ENCODE measurements at places on chromosomes 11 and 22.

DNA sequence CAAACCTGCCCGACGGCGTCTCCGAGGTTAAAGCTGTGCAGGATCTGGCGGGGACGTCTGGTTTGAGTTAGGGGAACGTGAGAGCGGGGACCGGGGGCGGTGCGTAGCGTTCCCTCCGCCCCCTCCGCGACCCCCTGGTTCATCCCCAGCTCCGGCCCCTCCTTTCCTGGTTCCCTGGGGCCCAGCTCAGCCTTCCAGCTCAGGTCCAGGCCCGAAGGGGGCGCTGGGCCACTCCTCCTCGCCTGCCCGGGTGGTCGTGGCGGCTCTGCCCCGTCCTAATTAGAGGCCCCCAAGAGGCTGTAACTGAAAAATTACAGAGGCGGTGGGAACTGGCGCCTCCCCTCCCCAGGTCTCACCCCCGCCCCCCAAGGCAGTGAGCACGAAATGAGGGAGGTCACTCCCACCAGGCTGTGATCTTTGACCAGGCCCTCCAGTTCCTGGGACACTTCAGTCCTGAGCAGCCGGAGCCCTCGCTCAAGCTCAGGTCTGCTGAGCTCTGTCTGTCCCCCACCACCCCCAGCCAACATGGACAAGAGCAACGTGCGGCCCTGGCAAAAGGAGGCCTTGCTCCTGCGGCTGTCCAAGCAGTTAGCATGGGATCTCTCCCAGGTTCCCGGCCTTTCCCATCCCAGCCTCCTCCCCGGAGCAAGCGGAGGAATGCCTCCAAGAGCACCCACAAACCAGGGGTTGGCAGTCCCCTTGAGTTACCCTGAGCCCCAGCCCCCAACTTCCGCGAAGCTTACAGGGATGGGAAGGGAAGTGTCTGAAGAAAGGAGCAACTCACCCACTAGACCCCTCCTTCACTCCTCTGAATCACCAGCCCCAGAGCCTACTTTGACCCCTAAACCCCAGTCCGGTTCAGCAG is 3.3 kb downstream of the CD248 start:
- no peak for DNase-seq

DNA sequence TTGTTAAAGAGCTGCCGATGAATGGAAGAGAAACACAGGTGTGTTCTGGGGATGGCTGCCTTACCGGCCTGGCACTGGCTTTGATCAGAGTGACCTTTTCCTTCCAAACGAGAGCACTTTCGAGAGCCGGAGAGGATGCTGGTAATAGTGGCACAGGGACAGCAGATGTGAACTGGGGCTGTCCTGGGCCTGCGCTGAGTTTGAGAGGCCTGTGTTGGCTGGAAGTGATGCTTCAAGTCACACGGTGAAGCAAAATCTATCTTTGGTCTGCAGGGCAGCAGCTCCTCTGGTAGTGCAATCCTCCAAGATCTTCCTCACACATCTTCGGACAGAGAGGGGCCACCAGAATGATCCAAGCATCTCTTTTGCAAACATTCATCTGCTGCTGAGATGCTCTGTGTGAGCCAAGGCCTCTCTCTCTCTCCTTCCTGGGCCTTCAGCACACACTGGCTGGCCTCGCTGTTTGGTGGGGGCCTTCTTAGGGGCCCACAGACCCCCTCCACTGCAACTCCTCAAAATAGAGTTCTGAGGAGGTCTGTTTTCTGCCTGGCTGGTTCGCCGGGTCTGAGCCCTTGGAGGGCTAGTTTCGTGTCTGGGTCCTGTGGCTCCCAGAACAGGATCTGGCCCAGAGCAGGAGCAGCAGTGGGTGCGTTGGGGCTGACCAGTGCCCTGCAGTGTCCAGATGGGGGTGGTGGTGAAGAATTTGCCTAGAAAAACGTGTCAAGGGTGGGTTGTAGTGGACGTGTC is 6.4 kb downstream of the MPPED1 start:
- DNase-seq: no peak

- no peak for DNase-seq
Measured at GRCh38 chr22:35330258-35330861, 30.7 kb downstream of the TOM1 start.

- DNase-seq: no peak
Measured at GRCh38 chr11:10605941-10606381, 37.5 kb upstream of the LYVE1 start.

- DNase-seq: no peak
Measured at GRCh38 chr22:27463121-27463660, 338.4 kb downstream of the MN1 start.

DNA sequence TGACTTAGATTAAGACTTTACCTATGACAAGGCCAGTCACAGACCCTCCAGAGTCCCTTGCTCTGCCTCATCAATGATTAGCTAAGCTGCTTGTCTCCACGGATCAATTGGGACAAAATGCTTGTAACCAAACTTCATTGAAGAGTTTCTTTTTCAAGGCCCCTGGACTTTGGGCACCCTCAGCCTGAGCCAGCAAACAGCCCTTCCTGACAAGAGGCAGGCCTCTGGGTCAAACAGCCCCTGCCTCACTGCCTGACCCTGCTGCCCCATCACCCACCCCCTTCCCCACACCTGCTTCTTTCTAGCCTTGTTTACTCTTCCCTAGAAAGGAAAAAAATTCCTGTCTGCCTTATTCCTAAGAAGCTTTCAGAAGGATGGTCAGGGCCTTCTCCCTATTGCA is 26.3 kb upstream of the CDON start:
- no peak for DNase-seq

- no peak for DNase-seq
Measured at GRCh38 chr11:8665222-8665621, 17.2 kb downstream of the TRIM66 start.

DNA sequence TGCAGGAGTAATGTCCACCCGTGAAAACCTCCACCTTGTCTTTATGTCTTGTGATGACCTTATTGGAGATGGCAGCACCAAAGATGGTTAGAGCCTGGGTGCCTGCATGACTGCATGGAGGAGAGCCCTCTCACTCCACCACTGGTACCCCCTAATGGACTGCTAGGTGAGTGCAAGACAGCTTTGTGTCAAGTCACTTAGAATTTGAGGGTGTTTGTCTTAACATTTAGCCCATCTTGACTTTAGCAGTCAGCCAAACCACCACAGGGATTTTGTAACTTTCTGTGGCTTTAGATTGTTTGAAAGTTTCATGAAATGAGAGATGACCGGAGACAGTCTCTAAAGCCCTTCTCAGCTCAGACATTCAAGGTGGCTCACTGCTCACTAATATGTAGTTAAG is 232.9 kb upstream of the NCAM1 start:
- DNase-seq: no peak

GRCh38 chr11:86977441-86978050 is 22.4 kb upstream of the FZD4 start:
- no peak for DNase-seq

- no peak for DNase-seq
Measured at GRCh38 chr11:1126935-1127663, 30.7 kb upstream of the MUC5AC start.

DNA sequence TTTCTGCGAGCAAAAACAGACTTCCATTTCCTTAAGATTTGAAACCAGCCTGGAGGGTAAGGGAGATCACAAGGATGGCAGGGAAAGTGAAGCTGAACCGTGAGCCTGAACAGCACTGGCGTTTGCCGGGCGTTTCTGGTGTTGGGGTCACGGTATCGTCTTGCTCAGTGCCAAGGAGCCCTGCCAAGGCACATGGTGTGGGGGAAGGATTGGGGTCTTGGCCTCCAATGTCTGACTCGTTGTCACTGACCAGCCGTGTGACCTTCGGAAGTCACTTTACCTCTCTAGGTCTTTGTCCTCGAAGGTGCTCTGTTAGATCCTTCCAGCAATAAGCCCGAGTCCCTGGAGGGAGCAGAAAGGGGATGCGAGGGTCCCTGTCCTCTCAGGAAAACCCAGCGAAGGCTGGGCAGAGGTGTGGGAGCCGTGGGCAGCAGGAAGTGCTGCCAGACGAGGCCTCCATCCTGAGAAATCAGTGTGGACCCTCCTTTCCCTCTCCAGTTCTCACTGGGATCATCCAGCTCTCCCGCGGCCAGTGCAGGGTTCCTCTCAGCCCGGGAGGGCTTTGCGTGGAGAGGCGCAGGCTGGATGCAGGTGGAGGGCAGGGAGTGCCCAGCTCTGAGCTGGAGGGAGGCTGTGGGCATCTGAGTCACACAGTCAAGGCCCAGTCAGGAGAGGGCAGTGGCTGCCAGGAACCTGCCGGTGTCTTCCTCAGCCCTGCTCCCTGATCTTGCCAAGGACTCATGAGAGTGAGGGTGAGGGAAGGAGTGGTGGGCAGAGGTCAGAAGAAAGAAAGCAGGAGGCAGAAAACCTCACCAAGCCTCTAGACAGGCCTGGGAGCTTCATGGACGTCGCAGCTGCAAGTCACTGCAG is 18.9 kb downstream of the TOM1 start:
- DNase-seq: no peak

- no peak for DNase-seq
Measured at GRCh38 chr22:36136475-36136874, 24.1 kb downstream of the APOL3 start.

DNA sequence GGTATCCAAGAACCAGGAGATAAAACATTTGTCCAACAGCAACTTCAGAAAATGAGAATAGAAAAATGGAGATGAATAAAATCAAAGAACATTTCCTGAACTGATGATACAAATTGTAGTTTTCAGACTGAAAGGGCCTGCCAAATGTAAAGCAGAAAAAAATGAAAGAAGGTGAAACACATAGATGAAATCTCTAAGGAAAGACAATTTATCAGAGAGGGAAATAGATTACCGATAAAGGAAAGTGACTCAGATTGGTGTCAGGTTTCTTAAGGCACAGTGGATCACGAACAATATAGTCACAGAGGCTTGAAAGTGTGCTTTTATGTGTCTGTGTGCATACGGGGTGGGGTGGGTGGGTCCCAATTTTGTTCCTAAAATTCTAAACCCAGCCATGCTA is 4.1 kb upstream of the STT3A start:
- DNase-seq: no peak

- no peak for DNase-seq
Measured at GRCh38 chr22:29907753-29908515, 25.0 kb downstream of the MTMR3 start.

GRCh38 chr22:40436505-40437431 is 66.4 kb downstream of the SGSM3 start:
- no peak for DNase-seq

GRCh38 chr11:57544566-57544965 is 7.2 kb downstream of the SMTNL1 start:
- DNase-seq: no peak

- DNase-seq: no peak
Measured at GRCh38 chr22:44823806-44824205, 71.4 kb downstream of the ARHGAP8 start.

GRCh38 chr11:100383357-100383865 is 303.7 kb upstream of the ARHGAP42 start:
- no peak for DNase-seq

- no peak for DNase-seq
Measured at GRCh38 chr22:38290347-38290746, 17.5 kb upstream of the TMEM184B start.

- DNase-seq: no peak
Measured at GRCh38 chr11:109762546-109762945, 330.6 kb upstream of the ZC3H12C start.

GRCh38 chr22:20566420-20567260 is 59.2 kb downstream of the MED15 start:
- DNase-seq: peak; percentile 37

DNA sequence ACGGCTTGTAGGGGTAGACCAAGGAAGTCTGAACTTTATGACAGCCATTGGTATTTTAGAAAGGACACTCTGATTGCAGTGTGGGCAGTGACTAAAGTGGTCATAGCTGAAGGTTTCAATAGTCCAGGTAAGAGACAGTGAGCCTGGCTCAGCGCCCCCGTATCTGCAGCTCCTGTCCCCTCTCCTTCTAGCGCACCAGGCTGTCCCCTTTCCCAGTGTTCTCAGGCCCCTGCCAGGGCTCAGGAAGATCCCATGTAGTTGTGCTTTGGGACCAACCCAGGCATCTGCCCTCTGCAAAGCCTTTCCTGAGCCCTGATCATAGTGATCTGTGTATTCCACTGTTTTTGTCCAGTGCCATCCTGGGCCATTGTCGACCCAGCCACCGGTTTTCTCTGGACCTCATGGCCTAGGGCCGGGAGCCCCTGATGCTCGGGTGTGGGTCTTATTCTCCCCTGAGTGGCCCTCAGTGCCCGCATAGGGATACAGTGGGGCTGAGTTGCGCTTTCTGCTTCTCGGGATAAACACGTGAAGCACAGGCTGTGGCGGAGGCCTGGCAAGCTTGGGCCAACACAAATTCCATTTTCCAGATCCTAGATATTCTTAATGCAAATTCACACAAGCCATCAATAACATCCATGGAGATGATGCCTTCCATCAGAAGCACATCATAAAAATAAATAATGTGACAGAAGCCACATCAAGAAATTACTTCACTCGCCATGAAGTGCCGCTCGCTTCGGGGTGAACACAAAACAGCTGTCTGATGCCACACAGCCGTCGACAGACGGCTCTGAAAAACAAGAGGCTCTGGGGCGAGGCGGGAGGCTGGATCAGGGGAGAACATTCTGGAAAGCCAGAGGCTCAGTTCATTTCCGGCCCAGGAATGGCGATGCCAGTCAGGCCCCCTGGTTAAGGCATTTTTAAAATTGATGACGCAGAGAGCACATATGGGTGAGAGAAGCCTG is 805.0 kb downstream of the TBC1D22A start:
- no peak for DNase-seq

DNA sequence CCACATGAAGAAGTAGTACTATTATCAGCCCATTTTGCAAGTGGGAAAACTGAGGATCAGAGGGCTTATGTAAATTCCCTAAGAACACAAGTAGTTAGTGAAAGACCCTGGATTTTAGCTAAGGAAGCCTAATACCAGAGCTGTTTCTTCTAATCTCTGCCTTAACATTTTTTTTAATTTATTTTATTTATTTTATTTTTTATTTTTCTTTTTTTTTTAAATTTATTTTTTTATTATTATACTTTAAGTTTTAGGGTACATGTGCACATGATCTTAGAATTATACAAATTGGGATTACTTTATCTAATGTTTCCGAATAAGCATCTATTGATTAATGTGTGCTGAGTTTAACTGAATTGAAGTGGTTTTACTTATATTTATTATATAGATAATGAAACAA is 1015.3 kb downstream of the LRRC4C start:
- DNase-seq: no peak

GRCh38 chr22:47053013-47053725 is 290.7 kb downstream of the TBC1D22A start:
- no peak for DNase-seq

DNA sequence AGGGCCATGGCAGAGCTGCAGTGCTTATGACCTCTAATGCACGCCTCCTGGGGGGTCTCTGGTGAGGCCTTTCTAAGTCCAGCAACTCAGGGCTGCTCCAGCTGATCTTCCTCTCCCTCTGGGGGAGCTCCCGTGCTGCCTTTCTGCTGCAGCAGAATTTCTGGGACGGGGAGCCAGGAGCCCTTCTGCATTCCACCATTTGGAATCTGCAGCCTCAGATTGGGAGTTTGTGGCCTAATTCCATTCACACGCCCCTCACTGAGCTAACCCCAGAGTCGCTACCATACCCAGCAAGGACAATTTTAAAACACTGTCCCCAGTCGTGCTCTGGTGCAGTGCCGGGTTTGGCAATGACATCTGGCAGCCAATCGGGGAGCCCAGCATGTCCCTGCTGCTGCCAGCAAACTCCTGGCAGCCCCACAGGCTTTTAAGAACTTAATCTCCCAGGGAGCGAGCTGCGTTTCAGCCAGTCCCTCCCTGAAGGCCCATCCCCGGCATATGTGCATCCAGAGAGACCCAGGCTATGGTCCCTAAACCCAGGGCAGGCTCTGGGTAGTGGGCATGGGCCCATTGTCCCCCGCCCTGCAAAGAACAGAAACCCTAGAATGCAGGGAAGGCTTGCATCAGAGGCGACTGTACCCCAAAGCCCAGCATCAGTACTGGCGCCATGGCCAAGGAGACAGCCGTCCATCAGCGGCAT is 4.7 kb downstream of the SHANK2 start:
- DNase-seq: no peak
